ENCODE measurements at places on chromosomes 13 and 19. TPM values are rescaled to one million over a fixed set of nuclear protein-coding genes. Genes with fewer than 3 reads are reported as not detected.

DNA sequence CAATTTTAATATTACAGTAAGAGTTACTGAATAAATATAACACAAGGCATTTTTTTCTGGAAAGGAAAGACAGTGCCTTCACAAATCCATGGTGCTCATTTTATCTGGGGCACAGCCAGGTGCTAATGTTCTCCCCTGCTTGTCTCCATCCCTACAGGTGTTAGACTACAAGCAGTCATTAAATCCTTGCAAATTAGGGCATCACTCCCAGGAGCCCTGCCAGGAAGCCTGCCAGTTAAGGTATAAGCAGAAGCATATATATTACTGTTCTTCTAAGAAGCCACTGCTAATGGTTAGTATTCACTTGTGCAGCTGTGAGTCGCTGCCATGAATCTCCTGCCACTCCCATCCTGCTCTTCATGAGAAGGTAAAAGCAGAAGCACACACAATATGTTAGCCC lies 149.7 kb downstream of the OXGR1 start:
- H3K4me3 ChIP-seq: no peak overlapping the region
- no peak overlapping the region for H3K27ac ChIP-seq
- no peaks in the 10 kb centered on the region for H3K27me3 ChIP-seq
- no peak for DNase-seq

Gene VAV1
- total RNA-seq: 166 TPM

Gene RASAL3
- 129 TPM for total RNA-seq

DNA sequence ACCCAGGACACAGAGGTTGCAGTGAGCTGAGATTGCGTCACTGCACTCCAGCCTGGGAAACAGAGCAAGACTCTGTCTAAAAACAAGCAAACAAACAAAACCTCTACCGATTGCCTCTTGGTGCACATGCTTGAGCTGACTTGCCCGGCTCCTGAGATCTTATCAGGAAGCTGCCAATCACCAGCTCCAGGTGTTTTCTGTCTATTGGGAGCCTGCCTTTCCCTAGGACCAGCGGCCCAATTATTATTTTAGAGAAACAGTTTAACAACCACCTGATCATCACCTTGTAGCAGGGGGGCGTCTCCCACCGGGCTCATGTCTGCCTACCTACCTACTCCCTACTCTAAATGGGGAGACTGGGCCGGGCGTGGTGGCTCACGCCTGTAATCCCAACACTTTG lies 10.8 kb downstream of the CLEC4M start:
- H3K27me3 ChIP-seq: peaks cover 29% of the 10 kb centered on the region
- no peak overlapping the region for H3K4me3 ChIP-seq
- DNase-seq: no peak

Gene ZNF568
- total RNA-seq: 8.0 TPM

Measured in natural killer cell treated with Interleukin-12 subunit alpha and Interleukin-12 subunit beta and Interleukin-15 and Interleukin-18, amount 100 ng/mL, for 72 hours (primary cell).